Thyroid gland (tissue), 4 donors: ENCODE measurements at places on chromosomes 3 and 15.
A peak's percentile ranks its signal among the peaks of the same experiment; 100 is the strongest.

DNA sequence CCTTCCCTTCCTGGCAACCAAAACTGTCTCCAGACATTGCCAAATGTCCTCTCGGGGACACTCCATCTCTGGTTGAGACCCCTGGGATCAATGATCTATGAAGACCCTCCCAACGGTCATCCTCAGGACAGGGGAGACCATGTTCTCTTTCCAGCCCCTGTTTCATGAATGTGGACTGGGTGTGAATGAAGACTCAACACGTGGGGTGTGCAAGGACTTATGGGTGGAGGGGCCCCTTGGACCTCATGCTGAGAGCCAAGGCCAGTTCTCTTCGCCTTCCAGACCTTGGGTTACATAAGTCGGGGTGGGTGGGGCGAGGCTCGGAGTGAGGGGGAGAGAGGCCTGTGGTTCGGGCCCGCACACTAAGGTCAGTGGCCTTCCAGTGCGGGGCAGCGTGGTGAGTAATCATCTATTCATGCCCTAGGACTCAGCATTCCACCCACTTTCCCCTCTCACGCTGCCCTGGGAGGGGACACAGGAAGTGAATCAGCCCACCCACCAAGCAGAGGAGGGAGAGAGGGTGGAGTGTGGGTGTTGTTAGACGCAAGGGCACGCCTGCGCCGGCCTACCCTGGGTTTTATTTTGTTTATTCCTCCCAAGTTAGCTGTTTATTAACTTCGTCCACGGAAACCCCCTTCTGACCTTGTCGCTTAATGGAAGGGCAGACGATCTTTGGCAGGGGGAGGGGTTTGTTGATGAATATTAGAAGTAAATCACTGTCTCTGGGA is 6.7 kb downstream of the PAQR5 start:
- DNase-seq: no peak

- peak; percentile 66 for DNase-seq
Measured at GRCh38 chr3:16494814-16495431, 18.6 kb downstream of the RFTN1 start.

DNA sequence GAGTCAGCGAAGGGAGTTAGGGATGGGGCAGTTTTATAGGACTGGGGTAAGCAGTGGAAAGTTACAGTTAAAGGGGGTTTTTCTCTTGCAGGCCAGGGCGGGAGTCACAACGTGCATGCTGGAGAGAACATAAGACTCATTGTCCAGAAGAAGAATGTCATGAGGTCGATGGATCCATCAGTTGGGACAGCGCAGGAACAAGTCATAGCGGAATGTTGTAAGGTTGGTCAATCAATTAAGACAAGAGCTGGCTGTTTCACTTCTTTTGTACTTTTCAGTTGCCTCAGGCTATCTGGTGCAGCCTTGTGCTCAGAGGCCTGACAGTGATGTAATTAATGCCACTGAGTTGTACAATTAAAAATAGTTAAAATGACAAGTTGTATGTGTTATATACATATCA is 165.6 kb downstream of the OCA2 start:
- no peak for DNase-seq

GRCh38 chr3:23072693-23073092 is 130.4 kb upstream of the UBE2E2 start:
- DNase-seq: no peak

- DNase-seq: peak; percentile 80
Measured at GRCh38 chr15:31327669-31328427, 1.2 kb downstream of the KLF13 start.

- no peak for DNase-seq
Measured at GRCh38 chr3:53823026-53823955, 22.9 kb downstream of the CHDH start.

DNA sequence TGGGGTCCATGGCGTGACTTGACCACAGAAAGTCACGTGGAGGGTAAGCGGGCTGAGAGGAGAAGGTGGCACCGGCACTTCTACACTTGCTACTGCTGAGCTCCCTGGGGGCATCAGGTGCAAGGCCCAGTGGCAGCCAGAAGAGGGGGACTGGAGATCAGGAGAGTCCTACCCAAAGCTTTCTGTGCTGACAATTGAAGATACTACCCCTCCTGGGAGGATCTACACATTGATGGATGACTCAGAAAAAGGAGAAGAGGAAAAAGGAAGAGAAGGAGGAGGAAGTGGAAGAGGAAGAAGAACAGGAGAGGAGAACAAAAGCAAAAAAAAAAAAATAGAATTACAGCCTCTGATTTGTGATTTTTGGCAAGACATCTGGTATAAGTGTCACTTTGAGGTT is 41.2 kb downstream of the MYO5C start:
- no peak for DNase-seq

DNA sequence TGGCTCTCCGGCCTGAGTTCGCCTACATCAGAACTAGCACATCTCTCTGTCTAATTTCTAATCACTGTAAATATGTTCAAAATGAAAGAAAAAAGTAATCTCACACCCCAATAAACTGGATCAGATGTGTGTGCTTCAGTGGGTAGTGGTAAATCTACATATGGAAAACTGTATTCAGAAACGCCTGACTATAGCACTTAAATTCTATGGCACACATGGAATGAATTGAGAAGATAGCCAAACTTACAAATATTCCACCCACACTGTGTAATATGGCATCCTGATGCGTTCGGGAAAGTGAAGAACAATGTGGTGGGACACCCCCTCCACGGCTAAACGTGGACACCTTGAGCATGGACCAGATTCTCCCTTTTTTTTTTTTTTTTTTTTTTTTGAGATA is 40.6 kb upstream of the BOC start:
- DNase-seq: no peak
